ENCODE measurements at places on chromosomes 2 and 18. TPM values are rescaled to one million over a fixed set of nuclear protein-coding genes. Genes with fewer than 3 reads are reported as not detected.

DNA sequence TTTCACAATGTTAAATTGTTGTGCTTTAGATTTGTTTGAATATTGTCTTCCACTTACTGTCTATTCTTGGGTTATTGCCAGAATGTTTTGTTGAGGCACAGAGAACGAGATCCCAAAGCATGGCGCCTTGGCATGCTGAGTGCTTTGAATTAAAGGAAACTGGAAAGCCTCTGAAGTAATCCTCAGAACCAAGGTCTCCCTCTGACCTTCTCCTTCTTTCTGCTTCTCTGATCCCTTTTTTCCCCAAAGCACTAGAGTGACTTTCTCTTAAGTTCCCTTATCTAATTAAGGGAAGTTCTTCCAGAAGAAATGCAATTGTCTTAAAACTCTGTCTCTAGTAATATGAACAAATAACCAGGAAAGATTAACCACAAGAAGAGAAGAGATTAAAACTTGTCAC lies 214.7 kb downstream of the SPP2 start:
- no peak for DNase-seq

DNA sequence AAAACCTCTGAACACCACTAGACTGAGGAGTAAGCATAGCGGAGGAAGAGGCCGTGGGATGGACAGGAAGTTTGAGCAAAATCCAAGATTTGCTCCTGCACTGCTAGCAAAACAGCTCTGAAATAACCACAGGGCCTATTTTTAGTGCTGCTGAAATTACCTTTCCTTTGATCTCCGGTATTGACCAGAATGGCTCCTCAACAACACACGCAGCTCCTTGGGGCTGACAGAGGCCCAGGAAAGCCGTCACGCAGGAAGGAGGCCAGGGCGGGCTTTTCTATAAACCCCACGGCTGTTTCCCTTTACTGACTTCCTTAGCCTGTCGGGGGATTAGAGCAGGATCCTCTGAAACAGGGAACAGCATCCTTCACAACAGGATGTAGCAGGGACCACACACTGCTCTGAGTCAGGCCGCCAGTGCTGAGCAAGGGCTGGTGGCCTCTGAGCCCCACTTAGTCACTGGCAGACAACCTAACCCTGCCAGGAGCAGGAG lies 80.8 kb upstream of the LCLAT1 start:
- DNase-seq: no peak

DNA sequence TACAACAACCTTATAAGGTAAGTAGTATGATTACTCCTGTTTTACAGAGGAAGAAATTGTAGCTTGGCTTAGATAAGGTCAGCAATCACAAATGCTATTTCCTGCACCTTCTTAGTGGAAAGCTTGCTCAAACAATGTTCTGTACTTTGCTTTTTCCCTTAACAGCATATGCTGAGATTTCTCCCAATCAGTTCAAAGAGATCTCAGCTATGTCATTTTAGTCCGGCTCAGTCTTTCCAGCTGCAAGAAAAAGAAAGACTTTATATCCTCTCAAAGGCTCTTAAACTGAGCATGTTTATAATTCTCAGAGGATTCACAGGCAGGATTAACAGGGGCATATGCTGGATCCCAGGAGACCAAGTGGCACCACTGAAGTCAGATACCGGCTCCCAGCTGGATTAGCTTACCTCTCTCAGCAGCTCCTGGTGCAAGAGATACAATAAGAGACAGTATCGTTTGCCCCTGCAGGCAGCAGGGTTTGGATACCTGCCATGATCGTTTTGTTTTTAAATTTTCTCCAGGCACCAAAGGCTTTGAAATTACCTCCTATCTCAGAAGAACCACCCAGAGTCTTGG lies 29.5 kb downstream of the KIAA2012 start:
- no peak for DNase-seq

Gene KCNE4
- total RNA-seq: 0.72 TPM
